HTR-8/SVneo (cell line): ENCODE measurements at places on chromosomes 1 and 21.

GRCh38 chr1:37932759-37933158, 14.1 kb downstream of the INPP5B start:
- DNase-seq, result no peak

GRCh38 chr1:179058487-179059483, 23.1 kb upstream of the TOR3A start:
- no peak for DNase-seq

- DNase-seq, result no peak
These were observed 5.2 kb upstream of the VSIG8 start for GRCh38 chr1:159867664-159868026.

DNA sequence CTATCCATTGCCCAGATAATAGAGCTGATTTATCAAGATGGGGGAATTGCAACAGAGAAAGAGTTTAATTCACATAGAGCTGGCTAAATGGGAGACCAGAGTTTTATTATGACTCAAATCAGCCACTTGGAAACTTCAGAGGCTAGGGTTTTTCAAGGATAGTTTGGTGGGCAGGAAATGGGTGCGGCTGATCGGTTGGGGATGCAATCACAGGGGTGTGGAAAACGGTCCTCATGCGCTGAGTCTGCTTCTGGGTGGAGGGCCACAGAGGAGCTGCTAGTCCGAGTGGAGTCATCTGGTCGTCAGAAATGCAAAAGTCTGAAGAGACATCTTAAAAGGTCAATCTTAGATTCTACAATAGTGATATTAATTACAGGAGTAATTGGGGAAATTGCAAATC, 32.0 kb upstream of the FAM89A start:
- DNase-seq, result no peak

DNA sequence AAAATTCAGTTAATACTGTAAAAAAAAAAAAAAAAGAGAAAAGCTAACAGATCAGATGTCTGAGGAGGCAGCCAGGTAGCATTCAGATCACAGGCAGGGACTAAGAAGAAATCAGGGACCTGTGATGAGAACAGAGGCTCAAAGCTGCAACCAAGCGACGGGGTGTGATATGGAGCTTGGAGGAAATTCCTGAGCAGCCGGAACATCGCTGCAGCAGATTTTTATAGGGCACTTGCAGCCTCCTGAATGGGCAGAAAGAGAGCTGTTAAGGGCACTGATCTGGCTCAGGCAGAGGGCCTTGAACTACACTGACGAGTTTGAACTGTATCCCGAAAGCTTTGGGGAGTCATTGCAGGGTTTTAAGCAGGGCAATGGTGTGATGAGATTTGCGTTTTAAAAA, 315.4 kb downstream of the ADGRL2 start:
- no peak for DNase-seq

GRCh38 chr1:9086045-9086444, 16.6 kb upstream of the SLC2A5 start:
- no peak for DNase-seq

DNA sequence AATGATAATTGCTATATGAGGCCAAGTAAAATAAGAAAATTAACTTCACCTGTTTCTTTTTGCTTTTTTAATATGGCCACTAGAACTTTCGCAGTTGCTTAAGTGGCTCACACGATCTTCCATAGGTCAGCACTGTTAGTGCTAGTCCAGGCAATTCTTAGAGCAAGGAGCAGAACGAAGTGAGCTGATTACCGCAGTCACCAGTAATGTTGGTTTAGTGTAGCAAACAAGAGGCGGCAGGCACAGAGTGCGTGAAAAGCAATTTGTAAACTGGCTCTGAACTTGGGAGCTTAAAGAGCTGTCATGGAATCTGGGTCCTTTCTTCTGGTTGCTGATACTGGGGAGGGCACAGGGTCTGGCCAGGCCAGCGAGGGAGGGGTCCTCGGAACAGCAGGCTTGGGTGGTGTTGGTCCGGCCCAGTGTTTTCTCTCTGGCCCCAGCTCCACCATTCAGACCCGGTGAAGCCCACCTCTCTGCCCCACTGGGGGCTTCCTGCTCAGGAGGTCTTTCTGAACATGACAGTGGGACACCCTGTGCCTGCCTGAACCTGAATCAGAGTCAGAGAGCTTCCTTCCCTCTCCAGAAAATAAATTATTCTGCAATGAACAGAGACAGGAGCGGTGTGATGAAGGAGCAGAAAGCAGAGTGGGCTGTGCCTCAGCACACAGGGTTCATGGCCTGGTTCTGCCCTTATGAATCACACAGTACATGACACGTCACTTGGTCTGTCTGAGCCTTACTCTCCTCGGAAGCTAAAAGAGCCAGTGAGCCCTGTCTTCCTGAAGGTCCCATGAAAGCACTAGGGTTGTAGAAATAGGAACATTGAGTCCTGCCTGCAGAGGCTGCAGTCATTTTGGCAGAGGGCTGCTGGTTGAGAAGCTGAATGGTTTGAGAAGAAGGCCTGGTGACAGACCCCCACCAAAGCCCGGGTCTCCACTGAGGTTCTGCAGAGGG, 11.9 kb downstream of the ETS2 start:
- no peak for DNase-seq

GRCh38 chr21:40902299-40902698, 55.3 kb upstream of the DSCAM start:
- DNase-seq, result no peak

GRCh38 chr21:45537111-45537745, 5.0 kb downstream of the SLC19A1 start:
- no peak for DNase-seq

- DNase-seq, result no peak
These were observed 78.1 kb upstream of the COX20 start for GRCh38 chr1:244757091-244757939.

DNA sequence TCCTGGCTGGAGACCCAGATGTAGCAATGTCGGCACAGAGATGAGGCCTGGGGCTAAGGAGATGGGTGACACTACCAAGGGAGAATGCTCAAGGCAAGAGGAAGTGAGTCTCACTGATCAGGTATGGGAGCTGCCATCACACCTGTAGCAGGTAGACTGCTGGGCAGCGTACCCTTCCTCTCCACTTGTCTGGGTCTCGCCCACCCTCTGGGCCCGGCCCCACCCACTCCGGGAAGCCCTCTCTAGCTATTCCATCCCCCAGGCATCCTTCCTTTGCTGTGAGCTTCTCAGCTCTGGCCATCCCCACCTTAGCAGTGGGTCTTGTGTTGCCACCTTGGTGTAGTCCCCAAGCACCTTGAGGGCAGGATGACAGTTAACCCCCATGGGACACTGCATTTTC, 87.7 kb upstream of the EDN2 start:
- no peak for DNase-seq

DNA sequence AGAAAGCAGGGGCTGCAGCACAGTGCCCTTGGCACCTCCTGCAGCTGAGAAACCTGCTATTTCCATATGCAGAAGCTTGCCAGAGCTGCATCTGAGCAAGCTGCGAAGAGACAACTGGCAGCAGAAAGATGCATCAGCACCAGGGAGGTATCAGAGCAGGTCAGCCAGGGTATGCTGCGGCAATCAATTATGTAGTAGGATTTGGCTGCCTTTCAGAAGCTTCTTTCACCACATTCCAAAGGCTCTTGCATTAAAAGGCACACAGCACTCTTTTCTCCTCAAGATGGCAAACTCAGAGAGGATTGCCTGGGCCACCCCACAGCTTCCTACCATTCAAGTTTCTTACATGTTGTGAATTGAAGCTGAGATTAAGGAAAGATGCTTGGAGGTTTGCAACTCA, 47.6 kb upstream of the RAP1A start:
- peak; percentile 19 for DNase-seq

- DNase-seq, result peak; percentile 74
These were observed 71.0 kb downstream of the NFASC start for GRCh38 chr1:204941421-204942338.

GRCh38 chr1:236143104-236143948, 987 bp downstream of the GPR137B start:
- DNase-seq, result no peak

GRCh38 chr1:85264150-85264549, 4.7 kb upstream of the C1orf52 start:
- DNase-seq, result no peak

DNA sequence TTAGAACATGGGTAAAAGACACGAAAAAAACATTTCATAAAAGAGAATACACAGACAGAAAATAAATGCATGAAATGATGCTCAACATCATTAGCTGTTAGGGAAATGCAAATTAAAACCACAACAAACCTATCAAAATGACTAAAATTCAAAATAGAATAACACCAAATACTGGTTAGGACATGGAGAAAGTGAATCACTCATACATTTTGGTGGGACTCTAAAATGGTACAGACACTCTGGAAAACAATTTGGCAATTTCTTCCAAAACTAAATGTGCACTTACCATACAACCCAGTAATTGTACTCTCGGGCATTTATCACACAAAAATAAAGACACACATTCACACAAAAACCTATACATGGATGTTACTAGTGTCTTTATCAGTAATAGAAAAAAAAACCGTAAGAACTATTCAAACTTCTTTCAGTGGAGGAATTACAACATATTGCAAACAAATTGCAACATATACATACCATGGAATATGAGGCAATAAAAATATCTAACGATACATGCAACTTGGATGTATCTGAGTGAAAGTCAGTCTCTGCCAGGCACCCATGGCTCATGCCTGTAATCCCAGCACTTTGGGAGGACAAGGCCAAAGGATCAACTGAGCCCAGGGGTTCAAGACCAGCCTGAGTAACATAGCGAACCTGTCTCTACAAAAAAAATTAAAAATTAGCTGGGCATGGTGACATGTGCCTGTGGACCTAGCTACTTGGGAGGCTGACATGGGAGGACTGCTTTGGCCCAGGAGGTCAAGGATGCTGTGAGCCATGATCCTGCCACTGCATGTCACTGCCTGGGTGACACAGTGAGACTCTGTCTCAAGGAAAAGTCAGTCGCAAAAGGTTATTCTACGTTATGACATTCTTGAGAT, 19.6 kb downstream of the HSF2BP start:
- DNase-seq, result no peak
